Urothelium cell line (cell line): ENCODE measurements at places on chromosomes 1 and 21.
A peak's percentile ranks its signal among the peaks of the same experiment; 100 is the strongest.

- DNase-seq, result no peak
Measured at GRCh38 chr1:75171876-75172275, 37.7 kb downstream of the LHX8 start.

DNA sequence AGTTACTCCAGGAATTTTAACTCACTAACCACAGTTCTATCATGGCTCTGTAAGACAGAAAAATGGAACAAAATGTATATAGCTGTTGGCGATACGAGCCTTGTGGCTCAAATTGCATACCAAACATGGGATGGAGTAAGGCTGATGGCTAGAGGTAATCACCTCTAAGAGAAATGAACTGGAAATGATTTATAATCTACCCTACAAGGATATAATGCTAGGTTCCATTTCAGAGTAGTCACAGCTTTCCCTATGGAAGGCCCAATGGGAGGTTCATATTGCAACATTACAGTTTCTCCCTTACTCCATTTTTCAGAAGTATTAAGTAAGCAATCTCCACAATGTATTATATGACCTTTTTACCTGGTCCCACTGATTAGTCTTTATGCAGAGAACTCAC is 61.6 kb downstream of the EDEM3 start:
- DNase-seq, result no peak

DNA sequence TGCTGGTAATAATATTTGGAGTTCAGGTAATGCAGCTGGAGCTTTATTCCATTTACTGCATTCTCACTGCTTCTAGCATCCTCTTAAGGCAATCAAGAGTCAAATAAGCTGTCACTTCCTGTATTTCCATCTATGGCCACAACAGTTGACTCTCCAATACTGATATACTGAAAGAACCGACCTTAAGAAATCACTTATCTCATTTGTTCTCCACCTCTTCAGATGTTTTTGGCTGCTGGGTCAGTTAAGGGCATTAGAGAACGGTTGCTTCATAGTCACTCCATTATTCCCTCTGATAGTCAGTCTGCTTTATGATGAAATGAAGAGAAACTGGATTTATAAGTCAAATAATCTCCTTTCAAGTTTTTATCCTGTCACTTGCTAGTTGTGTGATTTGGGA is 14.2 kb upstream of the RGS4 start:
- no peak for DNase-seq

- no peak for DNase-seq
Measured at GRCh38 chr1:58780836-58781452, 2.9 kb downstream of the JUN start.

DNA sequence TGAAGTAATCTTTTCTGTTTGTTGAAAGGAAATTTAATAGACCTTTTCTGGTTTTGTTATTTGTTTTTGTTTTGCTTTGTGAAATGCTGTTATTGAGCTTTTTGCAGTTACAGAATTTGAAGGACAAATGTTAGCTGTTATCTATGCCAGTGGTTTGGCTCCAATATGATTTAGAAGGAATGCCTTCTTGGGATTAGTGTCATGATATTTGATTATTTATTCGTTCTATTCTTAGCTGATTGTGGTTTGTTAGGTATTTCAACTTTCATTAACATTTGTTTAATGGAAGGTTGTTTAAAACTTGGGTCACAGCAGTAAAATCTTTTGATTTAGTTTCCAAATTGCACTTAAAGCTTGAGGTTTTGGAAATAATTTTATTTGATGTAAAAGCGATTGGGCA is 33.5 kb downstream of the ADGRL2 start:
- no peak for DNase-seq

- DNase-seq, result no peak
Measured at GRCh38 chr1:39575191-39576015, 1.2 kb downstream of the PABPC4 start.

GRCh38 chr1:169694304-169695075 is 16.9 kb downstream of the SELL start:
- no peak for DNase-seq

- DNase-seq, result no peak
Measured at GRCh38 chr1:107617921-107618320, 347.1 kb downstream of the VAV3 start.

DNA sequence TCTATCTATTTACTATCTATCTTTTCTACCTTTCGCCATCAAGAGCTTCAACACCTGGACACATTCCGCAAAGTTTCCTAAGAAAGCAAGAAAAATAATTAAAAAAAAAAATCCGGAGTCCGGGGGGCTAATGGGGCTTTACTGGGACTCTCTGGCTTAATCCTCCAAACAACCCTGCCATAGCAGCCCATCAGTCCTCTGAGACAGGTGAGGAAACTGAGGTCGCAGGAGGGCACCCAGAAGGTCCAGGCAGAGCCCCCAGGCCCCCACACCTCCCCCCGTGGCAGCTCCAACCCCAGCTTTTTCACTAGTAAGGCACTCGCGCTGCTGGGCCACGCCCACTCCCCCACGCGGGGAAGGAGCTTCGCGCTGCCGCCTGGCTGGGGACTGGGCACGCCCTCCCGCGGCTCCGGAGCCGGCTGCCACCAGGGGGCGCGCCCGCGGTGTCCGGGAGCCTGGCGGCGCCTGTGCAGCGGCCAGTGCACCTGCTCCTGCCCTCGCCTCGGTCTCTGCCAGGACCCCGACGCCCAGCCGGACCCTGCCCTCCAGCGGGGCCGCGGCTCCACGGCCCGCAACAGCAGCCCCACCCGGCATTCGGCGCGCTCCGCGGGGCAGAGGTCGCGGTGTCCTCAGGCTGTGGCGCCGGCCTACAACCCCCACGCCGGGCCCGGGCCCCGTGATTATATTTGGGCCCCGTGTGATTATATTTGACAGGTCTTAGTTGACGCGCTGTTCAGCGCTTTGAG is 54.1 kb upstream of the SAMD11 start:
- DNase-seq, result peak; percentile 64

GRCh38 chr1:11799099-11799498 is 6.7 kb downstream of the MTHFR start:
- DNase-seq, result no peak

DNA sequence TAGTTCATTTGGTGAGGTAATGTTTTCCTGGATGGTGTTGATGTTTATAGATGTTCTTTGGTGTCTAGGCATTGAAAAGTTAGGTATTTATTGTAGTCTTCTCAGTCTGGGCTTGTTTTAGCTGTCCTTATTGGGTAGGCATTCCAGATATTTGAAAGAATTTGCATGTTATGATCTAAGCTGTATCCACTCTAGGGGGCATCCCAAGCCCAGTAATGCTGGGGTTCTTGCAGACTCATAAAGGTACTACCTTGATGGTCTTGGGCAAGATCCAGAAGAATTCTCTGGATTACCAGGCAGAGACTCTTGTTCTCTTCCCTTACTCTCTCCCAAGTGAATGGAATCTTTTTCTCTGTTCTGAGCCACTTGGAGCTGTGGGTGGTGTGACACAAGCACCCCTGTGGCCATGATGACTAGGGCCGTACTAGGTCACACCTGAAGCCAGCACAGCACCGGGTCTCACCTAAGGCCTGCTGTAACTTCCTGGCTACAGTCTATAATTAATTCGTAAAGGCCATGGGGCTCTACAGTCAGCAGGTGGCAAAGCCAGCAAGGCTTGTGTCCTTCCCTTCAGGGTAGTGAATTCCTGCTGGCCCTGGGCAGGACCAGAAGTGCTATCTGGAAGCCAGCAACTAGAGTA is 74.8 kb upstream of the PDE4B start:
- DNase-seq, result no peak

DNA sequence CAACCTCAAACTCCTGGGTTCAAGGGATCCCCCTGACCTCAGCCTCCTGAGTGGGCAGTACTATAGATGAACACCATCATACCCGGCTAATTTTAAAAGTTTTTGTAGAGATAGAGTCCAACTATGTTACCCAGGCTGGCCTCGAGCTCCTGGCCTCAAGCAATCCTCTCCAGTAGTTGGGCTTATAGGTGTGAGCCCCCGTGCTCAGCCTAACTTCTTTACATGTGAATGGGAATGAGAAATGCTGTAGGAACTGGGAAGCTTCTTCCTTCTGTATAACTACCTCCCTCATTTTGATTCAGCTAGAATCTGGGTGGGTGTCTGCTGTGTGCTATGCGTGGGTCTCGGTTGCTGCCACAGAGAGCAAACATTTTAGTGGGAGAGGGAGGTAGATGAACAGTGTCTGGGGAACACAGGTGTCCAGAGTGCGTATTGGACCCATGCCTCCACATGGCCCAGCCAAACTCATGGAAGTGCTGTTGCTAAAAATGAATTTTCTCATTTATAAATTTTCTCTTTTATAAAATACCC is 150.6 kb downstream of the NOS1AP start:
- DNase-seq, result no peak

DNA sequence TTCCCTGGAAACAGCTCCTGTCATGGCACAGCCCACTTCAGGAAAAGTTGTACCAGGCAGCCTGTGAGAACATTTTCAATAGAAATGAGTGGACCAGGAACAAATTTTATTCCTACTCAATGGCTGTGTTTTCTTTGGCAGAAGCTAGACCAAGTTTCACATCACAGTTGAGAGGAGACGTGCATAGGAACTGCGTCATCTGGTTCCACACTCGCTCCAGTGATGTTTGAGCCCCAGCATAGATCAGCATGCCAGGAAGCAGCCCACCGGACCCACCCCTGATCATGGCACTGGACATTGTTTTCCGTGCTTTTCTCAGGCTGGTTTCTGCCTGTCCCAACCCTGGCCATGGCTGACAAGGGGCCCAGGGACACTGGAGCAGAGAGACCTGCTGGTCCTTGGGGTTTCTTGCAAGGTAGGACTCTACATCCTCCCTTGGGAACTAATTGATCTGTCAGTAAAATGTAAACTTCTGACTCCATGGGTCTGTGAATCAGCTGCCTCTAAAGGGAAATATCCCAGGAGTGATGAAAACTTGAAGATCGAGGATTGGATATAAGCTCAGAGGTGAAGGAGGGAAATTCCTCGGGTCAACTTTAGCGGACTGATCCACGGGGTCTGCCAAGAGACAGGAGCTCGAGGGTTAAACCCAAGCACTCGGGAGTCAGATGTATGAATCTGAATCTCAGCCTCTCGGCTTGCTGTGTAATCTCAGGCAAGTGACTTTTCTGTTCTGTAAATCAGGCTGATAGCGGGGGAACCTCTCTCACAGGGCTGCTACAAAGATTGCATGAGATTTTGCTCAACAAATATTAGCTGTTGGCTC is 35.7 kb downstream of the NEK2 start:
- DNase-seq, result peak; percentile 62

- no peak for DNase-seq
Measured at GRCh38 chr21:29477941-29478340, 179.2 kb downstream of the BACH1 start.

DNA sequence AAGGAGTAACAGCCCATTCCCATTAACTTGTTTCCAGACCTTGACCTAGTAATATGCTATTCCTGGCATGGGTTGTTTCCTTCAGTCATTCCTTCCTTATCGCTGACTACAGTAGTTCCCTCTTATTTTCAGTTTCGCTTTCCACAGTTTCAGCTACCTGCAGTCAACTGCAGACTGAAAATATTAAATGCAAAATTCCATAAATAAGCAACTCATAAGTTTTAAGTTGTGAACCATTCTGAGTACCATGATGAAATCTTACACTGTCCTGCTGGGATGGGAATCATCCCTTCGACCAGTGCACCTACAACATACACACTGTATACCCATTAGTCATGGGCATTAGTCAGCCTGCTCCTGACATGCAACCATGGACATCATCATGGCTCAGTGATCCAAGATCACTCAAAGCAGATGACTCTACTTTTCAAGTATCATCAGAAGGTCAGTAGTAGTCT is 66.7 kb downstream of the CCDC30 start:
- peak; percentile 23 for DNase-seq

DNA sequence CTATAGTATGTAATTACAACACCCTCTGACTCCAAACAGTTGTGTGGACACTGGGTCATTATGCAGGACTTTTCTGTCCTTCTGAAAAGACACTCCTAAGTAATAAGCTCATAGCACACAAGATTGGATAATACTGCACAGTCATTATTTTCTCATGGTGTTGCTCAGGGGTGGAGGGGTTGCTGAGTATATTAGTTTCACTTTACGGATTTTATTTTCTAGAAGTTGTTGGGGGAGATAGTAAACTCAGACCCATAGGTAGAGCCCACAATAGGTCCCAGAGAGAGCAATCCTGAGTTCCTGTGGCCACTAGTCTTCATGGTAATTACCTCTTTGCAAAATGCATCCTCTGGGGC is 53.4 kb downstream of the DUSP10 start:
- DNase-seq, result no peak

DNA sequence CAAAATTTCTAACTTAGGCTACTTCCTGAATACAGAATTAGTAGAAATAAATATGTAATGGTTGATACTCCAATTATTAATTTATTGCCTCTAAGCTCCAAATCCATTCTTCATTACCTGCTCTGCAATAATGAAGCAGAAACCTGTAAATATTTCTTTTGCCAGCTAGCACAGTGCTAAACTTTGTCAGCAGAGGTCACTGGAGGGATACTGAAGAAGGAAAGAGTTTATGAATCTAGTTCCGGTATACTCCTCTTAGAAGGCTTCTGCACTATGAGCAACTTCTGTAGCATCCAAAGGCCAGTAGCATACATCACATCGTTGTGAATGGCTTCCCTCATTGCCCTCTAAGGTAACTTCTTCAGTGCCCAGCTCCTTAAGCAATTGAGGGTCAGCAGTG is 81.0 kb upstream of the LHX8 start:
- DNase-seq, result no peak

DNA sequence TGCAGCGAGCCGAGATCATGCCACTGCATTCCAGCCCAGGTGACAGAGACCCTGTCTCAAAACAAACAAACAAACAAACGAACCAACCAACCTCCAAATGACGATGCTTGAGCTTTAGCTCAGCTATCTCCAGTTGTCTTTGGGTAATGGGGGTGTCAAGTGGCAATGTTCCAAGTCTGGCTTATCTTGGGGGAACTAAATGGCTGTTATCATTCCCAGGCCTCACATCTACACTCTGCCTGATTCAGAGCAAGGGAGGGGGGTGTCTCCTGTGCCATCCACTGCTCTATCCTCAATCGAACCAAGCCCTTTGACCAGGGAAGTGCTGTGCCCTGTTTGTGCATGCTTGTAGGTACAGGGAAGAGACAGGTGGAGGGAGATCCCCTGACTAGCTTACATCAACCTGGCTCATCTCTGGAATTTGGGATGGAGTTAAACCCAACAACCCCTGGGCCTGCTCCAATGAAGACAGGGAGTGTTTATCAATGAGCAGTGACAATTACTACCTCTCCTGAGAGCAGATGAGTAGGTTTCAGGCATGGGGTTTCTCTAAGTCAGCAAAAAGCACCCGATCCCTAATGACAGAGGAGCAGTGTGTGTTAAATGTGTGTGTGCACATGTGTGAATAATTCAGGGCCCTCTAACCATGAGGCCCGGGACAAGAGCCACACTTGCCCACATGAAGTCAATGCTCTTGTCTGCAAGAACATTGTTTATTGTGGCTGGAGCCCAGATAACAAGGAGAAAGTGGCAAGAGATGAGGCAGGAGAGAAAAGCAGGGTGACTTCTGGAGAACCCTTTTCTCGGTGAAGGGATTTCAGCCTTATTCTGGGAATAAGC is 20.3 kb upstream of the IL6R start:
- no peak for DNase-seq

GRCh38 chr1:58869638-58870297 is 85.9 kb upstream of the JUN start:
- DNase-seq, result no peak

GRCh38 chr21:42737951-42738590 is 84.7 kb downstream of the PDE9A start:
- no peak for DNase-seq

GRCh38 chr1:159140474-159140873 is 30.9 kb upstream of the CADM3 start:
- no peak for DNase-seq

GRCh38 chr1:85313888-85314696 is 37.7 kb upstream of the BCL10 start:
- peak; percentile 65 for DNase-seq

- no peak for DNase-seq
Measured at GRCh38 chr1:10280439-10281350, 70.3 kb downstream of the KIF1B start.

GRCh38 chr1:61323681-61324328 is 241.4 kb downstream of the NFIA start:
- DNase-seq, result no peak
